Stimulated activated CD8-positive, alpha-beta memory T cell treated with anti-CD3 and anti-CD28 coated beads, Interleukin-12 subunit alpha, Interleukin-12 subunit beta, amount 100 ng/mL, for 4 hours (primary cell): ENCODE measurements at places on chromosomes 6 and 20.

GRCh38 chr6:12134581-12134980, 122.5 kb downstream of the HIVEP1 start:
- DNase-seq, result no peak

GRCh38 chr6:141486942-141487341, 645.8 kb upstream of the GJE1 start:
- no peak for DNase-seq

DNA sequence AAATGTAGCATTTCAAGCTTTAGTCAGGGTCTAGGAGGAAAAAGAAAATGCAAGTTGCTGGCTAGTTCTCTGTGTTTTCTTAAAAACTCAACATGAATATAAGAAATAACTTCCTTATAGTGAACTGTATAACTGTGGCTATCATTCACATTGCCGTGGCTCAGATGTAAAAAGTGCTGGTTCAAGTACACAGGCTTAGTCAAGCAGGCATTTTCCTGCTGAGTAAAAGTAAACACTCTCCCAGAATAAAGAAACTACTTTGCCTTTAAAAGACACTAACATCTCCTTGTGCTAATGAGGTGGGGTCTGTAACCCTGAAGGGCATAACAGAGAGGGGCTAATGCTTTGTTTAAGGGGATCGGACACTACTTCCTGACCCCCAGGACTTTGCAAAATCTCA, 3.3 kb downstream of the ATP5F1E start:
- DNase-seq, result no peak

GRCh38 chr6:6746970-6747338, 158.4 kb downstream of the LY86 start:
- no peak for DNase-seq

DNA sequence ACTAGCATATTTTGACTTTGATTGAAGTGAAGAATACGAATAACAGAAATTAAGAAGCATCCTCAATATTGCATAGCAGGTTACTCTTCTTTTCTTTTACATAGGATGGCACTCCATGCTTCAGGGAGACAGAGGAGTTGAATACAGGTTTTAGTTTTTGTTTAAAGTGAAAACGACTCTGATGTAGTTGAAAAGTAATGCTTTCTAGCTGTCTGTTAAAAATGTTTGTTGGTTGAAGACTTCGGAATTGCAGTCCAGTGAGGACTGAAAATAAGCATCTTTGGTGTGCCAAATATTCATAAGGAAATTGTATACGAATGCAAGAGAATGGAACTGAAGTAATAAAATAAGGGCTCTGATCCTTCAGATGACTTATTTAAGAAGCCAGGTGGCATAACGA, 618 bp upstream of the SLC16A10 start:
- DNase-seq, result no peak

DNA sequence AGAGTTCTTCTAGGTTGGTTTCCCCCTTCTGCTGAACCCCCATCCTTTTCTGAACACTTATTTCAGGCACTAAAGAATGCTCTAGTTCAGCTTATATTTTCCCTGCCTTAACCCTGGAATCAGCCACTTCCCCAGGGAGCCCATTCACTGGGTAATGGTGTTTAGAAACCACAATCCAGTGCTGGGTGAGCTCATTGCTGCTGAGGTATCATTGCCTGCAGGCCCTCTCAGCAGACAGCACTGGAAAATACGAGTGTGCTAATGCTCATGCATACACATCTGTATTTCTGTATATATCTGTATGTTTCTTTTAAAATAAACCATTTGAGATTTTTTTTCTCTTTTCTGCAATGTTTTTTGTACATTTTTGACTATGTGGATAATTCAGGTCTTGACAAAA, 27.0 kb downstream of the OSBPL2 start:
- no peak for DNase-seq

DNA sequence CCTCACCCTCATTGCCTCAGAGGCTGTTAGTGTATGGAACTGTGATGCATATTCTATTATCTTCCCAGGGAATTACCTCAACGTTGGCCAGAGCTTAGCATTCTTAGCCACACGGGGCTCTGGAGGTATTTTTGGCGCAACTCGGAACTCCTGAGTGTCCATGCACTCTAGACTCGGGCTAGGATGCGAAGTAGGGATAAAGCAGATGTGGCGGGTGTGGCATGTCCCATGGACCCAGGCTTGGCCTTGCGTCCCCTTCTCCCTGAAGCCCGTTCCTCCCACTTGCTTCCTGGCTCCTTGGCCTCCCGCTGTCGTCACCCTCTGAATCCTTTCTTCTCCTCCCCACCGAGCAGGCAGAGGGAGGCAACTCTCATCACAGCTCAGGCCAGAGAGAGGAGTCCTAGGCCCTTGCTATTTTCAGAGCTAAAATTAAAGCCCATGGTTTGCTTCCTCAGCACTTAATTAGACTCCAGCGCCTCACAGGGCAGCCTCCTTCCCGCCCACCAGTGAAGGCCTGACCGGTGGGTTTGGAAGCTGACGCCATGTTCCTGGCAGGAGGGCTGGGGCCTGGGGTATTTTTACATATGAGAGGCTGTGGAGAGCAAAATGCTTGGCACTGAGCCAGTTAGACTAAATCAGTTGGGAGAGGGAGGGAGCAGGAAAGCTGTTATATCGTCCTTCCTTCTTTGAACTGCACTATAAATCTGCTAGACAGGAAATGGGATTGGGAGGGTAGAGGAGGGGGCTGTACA, 138.7 kb downstream of the FOXO3 start:
- DNase-seq, result no peak

- no peak for DNase-seq
Measured at GRCh38 chr20:53917145-53918019, 153.0 kb downstream of the BCAS1 start.

DNA sequence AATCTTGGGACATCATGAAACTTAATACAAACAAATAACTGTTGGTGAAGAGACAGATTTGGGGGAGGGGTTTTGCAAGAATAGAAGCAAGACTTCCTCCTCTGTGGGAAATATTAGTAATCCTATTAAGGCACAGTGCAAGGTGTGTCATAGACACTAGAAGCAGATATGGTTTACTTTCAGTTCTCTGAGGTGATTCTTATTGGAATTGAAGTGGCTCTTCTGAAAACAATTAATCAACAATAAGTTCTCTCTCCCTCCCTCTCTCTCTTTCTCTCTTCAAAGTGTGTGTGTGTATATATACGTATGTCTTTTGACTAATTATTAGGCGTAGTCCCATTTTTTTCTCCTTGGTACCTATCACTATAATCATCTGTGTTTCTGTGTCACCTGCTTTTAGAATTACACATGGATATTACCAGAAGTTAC, 99.8 kb downstream of the HIVEP2 start:
- no peak for DNase-seq

DNA sequence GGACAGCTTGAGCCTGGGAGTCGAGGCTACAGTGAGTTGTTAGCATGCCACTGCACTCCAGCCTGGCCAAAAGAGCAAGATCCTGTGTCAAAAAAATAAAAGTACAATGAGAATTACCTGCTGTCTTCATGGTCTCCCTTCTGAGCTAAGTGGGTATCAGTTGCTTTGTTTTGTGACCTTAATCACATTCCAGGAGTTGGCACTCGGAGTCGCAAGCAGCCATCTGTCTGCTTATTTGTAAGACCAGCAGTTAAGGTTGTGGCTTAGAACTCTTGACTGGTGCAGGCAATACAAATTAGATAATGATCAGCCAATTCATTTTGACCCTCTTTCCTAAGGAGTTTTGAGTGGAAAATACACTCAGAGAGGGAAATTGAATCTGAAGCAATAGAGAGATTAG, 114.0 kb downstream of the MYO6 start:
- DNase-seq, result no peak

DNA sequence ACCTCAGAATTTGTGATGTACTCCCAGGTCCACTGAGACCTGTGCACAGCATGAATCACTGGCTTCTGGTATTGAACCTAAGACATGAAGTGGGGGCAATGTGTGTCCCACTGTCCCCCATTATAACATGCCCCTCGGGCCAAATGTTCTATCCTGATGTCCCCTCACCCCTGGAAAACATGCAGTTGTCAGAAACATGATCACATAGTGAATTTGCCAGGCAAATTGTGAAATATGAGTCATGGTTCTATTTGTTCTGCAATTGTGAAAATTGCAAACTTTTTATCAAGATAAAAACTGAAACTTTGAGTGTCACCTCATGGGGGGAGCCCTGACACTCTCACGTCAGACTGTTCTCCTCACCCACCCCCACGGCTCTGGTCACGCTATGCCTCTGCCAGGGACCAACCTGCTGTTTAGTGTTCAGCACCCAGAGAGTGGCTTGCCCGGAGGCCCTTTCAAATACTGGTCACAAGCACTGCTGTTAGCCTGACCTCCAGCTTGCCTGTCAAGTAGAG, 305.3 kb downstream of the CLIC5 start:
- peak; percentile 10 for DNase-seq

- no peak for DNase-seq
Measured at GRCh38 chr20:8932192-8933165, 136.4 kb upstream of the PLCB4 start.

DNA sequence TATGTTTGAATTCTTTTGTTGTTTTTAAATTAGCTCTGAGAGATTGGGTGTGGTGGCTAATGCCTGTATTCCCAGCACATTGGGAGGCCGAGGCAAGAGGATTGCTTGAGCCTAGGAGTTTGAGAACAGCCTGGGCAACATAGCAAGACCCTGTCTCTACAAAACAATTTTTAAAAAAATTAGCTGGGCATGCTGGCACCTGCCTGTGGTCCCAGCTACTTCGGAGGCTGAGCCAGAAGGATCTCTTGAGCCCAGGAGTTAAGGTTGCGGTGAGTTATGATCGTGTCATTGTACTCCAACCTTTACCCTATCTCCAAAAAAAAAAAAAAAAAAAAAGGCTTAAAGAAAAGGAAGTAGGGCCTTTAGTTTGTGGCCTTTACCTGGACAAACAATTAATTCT, 22.9 kb downstream of the DHX35 start:
- no peak for DNase-seq

DNA sequence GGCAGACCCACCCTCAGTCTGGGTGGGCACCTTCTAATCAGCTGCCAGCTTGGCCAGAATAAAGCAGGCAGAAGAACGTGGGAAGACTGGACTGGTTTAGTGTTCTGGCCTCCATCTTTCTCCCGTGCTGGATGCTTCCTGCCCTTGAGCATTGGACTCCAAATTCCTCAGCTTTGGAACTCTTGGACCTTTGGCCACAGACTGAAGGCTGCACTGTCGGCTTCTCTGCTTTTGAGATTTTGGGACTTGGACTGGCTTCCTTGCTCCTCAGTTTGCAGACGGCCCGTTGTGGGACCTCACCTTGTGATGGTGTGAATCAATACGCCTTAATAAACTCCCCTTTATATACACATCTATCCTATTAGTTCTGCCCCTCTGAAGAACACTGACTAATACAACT, 20.6 kb upstream of the FNDC1 start:
- DNase-seq, result no peak

GRCh38 chr20:46062151-46062550, 27.6 kb downstream of the NCOA5 start:
- DNase-seq, result no peak

- no peak for DNase-seq
Measured at GRCh38 chr6:83860782-83861495, 1.4 kb downstream of the CYB5R4 start.

GRCh38 chr6:47567586-47567985, 90.0 kb downstream of the CD2AP start:
- DNase-seq, result no peak

DNA sequence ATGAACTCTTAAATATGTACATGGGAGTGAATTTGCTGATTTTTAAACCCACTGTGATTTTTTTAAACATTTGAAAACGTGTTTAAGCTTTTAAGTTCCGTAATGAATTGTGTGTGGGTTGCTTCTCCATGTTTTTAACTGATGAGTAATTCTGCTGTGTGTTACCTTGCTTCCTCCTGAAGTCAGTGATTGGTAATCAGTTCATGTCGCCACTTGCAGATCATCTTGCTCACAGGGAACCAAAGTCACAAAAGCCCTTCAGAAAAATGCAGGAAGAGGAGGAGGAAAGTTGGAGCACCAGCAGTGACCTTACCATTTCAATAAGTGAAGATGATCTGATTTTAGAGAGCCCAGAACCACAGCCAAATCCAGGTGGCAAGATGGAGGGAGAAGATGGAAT, 36.7 kb downstream of the KIZ start:
- DNase-seq, result no peak
